ENCODE measurements at places on chromosomes 11 and 22.

- no peak for DNase-seq
Measured at GRCh38 chr22:42970029-42970428, 44.9 kb downstream of the PACSIN2 start.

DNA sequence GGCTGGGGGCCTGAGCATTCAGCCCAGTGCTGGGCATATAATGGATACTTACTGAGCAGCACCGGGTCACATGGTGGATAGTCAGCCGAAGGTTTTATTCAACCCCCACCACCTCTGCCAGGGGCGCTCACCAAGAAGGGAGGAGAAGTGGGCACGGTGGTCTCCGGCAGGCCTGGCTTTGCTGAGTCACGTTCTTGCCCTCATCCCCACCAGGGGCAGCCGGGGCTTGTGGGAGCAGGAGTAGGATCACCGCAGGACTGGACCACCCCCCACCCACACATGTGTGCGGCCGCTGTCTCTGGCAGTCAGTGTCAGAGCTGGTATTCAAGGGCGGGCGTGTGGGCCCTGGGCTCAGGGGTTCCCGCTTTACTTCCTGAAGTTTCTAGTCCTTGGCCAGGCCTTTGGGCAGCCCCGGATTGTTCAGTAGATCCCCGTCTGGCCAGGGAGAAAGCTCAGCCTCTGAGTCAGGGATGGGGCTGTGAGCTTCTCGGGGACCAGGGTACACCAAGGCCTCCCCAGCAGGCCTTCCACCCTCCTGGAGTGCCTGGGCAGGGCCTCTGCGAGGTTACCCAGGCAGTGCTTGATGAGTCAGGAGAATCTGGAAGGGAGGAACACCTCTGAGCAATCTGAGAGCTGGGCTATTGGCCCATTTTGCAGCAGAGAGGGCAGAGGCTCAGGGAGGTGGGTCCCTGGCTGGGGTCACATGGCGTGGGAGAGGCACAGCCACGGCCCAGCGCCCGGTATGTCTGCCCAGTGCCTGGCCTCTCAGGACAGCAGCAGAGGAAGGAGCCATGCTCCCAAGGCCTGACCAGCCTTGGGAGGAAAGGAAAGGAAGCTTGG, 60.6 kb downstream of the RTL6 start:
- no peak for DNase-seq

DNA sequence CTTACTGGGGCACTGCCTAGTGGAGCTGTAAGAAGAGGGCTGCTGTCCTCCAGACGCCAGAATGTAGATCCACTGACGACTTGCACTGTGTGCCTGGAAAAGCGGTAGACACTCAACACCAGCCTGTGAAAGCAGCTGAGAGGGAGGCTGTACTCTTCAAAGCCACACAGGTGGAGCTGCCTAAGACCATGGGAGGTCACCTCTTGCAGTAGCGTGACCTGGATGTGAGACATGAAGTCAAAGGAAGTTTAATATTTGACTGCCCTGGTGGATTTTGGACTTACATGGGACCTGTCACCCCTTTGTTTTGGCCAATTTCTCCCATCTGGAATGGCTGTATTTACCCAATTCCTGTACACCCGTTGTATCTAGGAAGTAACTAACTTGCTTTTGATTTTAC, 196.6 kb upstream of the CTSC start:
- DNase-seq, result no peak

GRCh38 chr11:12079726-12080556, 30.4 kb upstream of the MICAL2 start:
- no peak for DNase-seq

GRCh38 chr22:46993633-46994032, 231.2 kb downstream of the TBC1D22A start:
- no peak for DNase-seq

DNA sequence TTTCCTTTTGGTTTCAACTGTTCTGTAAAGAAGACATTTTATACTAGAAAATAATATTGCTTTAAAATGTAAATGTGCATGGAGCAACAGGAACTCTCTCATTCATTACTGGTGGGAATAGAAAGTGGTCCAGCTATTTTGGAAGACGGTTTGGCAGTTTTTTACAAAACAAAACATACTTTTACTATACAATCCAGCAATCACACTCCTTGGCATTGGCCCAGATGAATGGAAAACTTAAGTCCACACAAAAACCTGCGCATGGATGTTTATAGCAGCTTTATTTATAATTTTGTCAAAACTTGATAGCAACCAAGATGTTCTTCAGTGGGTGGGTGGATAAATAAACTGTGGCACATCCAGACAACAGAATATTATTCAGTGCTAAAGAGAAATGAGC, 49.9 kb upstream of the SEPTIN5 start:
- DNase-seq, result no peak

DNA sequence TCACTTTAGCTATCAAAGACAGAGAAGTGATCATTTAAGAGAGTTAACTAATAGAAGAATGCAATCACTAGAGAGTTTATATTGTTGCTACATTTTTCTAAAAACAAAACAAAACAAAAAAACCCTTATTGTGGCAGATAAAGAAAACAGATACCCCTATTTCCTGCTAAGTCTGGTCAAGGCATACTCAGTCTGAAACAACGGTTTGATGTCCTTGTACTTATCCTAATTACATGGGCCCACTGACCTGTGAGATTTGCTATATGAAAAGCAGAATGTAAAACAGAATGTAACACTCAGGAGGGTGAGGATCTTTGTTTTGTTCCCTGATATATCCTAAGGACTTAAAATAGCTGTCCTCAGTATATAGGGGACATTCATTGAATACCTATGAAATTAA, 24.6 kb downstream of the MAML2 start:
- DNase-seq, result no peak

DNA sequence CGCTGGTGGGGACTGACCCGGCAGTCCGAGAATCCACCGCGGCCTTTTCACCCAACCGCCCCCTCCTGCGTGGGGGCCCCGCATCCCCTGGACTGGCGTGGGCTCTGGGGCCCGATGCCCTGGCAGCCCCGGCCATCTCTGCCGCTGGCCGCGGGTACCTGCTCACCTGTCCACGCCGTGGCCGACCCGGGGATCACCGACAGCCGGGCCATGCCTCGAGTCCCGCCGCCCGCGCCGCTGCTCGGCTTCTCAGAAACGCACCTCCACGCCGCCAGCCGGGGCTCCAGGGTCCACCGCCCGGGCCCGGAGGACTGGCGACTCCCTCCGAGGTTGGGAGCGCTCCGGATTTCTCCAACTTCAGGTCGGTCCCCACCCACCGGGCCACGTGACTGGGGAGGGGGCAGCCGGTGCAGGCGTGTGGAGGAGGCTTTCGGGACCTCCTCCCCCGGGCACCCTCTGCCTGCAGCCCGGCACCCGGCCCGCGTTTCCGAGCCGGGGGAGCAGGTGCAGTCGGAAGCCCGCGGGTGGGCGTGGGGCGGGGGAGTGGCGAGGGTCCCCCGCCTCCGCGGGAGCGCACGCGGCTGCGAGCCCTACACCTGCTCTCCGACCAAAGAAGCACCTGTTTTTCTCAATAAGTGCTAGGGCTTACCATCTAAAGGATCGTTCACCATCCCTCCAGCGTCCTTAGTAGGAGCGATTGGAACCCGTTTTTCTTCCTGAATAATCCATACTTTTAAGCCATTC, 554 bp upstream of the NRIP3 start:
- DNase-seq, result peak; percentile 22

GRCh38 chr11:13104619-13105236, 95.6 kb downstream of the RASSF10 start:
- DNase-seq, result no peak

DNA sequence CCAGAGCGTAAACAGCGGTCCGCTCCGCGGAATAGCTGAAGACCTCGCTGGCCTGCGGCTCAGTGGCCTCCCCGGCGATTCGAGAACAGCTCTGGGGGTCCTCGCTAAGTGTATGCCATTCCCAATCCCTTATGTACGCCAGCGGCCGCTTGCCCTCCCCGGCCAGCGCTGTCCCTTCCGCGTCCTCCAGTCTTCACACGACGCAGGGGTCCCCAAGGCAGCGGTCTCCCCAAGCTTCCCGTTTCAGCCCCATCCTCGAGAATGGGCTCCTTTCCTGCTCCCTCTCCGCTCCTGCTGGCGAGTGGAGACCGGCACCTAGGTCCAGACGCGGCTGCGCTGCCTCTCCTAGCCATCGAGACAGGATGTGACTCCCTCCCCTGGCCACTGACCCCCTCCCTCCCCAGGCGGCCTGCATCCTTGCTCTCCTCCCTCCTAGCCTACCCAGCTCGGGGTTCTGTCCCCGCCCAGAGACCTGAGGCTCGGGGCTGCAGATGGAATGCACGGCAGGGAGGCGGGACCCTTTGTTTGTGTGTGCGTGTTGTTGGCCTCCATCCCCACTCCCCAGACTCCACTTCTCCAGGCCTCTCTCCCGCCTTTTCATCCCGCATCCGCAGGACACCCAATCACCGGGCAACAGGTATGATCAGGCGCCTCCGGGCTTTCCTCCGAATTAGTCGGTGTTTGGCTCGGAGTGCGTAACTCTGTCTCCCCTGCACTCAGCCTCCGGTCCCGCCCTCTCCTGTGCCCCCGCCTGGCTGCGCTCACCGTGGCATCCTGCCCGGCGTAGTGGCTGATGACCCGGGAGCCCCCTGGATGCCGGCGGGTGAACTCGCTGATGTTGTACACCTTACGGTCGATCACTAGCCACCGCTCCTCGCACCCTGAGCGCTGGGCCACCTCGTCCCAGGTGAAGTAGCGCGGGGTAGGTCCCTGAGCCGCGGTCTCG, 740 bp downstream of the FADS1 start:
- peak; percentile 70 for DNase-seq

DNA sequence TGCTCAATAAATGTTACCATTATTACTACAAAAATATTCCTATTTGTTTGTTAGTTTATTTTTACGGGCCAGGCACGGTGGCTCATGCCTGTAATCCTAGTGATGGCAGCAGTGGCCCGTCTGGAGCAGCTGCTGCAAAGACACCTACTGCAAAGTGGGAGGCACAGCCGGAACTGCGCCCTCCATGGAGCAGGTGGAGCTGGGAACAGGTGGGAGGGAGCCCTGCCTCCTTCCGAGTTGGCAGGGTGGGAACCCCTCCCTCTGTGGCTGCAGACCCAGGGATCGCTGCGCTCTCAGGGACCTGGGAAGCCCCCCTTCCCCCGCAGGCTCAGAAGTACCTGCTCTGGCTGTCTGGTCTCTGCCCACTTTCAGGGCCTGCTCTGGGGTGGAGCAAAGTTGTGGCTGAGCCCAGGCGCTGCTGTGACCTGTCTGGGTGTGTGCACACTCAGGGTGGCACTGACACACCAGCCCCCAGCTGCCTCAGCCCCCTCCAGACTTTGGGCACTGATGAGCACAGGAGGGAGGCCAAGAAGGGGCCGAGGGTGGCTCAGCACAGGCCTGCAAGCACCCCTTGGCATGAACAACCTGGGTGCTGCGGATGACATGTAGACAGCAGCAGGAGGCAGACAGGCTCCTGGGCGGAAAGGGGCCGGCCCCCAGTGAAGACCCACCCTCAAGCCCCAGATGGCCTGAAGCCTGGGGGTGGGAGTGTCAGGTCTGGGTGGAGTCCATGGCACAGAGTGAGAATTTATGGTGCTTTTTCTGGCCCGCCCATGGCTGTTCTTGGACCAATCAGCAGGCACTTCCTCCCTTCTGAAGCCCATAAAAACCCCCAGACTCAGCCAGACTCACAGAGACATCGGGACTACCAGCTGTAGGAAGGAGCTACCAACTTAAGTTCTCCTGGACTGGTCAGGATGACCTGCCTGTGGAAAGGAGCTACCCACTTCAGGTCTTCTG, 103.7 kb upstream of the CLMP start:
- DNase-seq, result no peak

- DNase-seq, result no peak
Measured at GRCh38 chr22:25353516-25354445, 134.3 kb downstream of the CRYBB2 start.

Measured in endothelial cell (in vitro differentiated cells).